ENCODE measurements at places on chromosomes 6 and 20.
A peak's percentile ranks its signal among the peaks of the same experiment; 100 is the strongest.

DNA sequence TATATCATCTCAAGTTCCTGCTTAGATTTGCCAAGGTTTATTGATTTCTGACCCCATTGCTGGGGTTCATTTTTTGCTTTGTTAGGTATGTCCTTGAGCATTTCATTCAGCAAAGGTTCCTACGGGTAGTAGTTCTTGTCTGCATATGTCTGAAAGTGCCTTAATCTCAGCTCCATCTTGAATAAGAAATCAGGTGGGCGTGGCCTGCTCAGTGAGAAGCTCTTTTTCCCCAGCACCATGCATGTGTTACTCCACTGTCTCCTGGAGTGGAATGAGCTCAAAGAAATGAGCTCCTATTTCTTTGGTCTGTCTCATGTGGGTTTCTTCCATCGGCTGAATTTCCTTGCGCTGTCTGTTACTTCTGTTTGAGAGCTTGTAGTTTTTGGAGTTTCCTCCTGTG is 201.9 kb downstream of the QKI start:
- DNase-seq, result no peak

- peak; percentile 18 for DNase-seq
These were observed 40.9 kb upstream of the CDH22 start for GRCh38 chr20:46349035-46349741.

DNA sequence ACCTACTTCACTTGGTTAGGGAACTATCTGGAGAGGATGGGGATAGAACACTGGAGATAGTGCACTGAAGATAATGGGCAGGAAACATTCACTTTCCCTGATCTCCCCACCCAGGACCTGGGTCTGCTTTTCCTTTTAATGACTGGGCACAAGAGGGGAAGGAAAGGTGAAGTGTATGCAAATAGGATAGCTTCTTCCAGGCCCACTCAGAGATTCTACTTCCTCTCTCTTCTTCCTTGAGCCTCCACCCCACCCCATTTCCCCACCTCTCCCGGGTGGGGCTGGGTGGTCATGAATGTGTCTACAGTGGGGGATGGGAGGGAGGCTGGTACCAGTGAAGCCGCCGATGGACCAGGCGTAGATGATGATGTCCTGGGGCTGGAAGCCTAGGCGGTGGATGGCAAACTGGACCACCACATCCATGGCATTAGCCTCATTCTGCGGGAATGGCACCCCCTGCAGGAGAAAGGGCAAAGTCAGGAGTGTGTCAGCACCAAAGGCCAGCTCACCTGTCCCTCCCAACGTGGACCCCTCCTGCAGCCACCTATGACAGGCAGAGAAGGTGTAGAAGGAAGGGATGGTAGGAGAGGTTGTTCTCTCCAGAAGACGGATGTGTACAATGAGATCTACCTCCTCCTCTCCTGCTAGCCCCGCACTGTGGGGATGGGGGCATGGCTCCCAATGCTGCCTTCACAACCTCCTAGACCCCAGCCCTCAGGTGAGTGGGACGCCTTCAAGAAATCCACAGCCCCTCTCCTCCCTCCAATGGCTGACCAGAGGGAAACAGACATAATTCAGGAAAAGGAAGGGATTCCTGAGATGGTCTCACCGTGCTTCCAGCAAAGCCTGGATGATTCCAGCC is 8.6 kb upstream of the LY6G5C start:
- no peak for DNase-seq

- peak; percentile 53 for DNase-seq
These were observed 694.6 kb downstream of the QKI start for GRCh38 chr6:164108869-164109769.

DNA sequence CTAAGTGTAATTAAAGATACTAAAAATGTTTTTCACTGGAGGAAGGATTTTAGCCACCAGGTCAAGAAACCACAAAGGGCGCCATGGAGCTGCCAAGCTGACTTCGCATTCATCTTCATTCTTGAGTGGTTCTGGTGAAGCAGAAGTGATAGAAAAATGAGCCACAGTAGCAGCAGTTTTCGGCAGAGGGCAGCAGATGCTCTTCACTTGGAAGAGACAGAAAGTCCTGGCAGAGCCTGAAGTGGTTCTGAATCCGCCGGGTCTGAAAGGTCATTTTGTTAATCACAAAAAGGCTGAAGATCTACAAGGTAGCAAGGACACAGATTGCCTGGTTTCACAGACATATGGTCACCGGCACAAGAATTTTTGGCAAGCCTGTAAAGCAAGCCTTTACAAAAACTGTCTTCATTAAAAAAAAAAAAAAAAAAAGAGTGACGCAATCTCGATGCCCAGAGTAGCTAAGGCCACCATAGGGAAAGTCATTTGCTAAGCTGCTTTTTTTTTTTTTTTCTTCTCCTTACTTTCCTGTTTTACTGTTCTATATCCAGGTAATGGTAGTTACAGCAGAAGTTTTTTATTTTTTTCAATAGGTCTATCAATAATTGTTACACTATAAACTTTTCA is 345.1 kb upstream of the AGPAT4 start:
- no peak for DNase-seq

DNA sequence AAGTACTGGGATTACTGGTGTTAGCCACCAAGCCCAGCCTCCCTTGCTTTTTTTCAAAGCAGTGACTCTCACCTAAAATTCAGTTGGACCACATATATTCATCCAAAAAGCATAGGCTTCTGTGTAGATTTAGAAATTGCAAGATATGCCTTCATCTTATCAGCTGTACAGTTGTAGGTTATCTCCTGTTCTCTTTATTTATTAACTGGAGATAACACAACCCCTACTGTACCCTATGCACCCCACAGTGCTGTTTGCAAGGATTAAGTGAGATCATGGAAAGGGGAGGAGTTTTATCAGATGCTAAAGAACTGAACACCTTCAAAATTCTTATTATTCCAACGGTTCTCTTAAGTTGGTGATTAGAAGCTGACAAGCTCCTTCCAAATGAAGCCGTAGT is 164.4 kb upstream of the JARID2 start:
- DNase-seq, result no peak

DNA sequence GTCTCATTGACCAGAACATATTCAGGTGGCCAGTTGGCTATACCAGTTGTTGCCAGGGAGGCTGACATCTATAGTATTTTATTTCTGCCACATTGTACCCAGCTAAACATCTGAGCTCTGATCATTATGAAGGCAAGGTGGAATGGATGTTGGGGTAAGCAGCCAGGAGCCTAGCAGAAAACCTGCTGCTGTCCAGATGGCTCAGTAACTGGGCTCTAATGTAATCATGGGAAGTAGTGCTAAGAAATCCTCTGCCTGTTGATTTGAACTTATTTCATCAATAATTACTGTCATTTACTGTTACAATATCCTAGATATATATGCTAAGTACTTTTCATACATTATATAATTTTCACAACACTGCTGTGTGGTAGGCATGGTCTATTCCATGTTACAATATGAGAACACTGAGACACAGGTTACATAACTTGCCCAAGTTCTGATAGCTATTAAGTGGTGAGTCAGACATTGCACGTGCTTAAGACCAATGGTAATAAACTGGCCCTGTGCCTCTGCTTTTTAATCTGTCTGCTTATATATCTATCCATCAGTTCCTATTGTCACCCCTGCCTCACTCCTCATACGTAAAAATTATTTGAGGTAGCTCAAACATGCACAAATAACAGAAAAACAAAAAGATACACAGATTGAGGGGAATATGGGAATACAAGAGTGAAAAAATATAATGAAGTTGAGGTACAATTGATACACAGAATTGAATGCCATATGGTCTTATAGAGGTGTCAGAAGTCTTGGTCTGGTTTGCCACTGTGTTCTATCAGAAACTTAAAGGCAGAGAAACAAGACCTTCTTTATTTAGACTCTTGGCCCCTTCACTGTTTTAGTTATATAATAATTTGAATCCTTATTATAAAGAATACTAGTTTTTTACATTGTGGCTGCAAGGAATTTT is 25.2 kb downstream of the TBPL1 start:
- no peak for DNase-seq

GRCh38 chr6:26097268-26097875 is 10.1 kb downstream of the HFE start:
- peak; percentile 39 for DNase-seq

DNA sequence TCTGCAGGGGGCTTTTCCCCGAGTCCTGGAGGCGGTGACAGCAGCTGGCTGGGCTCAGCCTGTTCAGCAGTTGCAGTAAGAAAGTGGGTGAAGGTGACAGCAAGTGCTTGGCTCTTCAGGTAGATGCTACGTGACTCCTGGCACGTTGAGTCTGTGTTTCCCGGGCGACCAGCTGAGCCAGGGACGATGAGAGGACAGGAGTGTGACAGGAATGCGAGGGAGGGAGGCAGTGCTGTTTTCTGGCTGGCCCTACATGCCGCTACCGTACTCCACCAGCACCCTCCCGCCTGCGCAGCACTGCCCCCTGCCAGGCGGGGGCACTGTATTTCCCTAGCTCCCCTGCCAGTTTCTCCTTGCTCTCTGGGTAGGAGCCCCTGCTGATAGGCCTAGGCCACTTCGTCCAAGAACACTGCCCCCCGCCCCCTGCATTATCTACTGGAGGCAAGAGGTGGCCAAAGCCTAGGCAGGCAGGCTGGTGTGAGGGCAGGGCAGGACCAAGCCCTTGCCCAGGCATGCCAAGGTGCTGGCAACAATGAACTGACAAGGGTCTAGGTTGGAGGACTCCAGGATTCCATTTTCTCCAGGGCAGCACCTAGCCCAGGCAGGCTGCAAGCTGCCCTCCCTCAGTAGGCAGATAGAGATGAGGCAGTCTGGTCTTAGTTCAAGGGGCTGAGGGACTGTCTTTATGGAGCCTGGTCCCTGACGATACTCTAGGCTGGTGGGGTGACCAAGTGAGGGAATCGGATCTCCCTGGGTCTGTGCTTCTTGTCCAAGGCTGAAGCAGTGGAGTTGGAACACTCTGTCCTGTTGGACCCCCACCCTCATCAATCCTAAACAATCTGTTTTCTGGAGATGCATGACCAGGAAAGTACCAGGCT is 19.2 kb downstream of the MRPS18A start:
- no peak for DNase-seq

- no peak for DNase-seq
These were observed 22.4 kb upstream of the RIMS4 start for GRCh38 chr20:44832724-44833123.

Data from GDM1 (cell line).